ENCODE measurements at places on chromosomes 7 and 10.

DNA sequence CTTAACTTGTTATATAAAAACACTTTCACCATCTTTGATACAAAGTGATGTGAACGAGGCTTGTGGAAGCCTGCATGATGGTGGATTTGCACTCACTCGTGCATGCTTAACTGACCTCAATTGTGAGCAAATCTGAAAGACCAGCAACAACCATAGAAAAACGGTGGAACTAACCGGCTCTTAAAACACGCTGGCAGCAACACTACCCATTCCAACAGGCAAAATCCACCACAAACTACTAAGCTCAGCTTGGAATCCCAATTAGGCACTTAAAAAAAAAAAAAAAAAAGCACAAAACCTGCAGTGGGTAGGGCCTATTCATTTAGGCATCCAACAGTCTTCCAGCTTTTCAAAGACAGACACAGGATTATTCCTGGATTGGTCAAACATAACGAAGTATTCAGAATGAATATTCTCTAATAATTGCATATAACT is 1.8 kb downstream of the GDI2 start:
- no peak for ATAC-seq

- no peak for ATAC-seq
These were observed 26.0 kb upstream of the SMNDC1 start for GRCh38 chr10:110330675-110331074.

DNA sequence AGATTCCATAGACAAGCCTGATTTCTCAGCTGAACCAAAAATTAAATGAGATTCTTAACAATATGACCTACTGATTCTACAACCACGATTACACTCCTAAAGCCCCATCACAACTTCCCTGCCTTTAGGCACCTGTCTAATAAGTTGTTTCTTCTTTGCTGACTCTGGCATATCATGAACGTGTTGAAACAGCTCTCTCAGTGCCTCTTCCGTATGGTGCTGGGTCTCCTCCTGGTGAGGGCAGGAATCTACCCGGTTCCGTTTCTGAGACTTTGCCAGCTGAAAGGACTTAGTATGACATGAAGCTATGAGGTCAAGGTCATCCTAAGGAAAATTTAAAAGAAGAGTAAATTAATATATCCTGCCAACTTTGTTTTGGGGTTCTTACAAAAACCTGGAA is 48.6 kb downstream of the ARHGAP19 start:
- ATAC-seq, result no peak

GRCh38 chr7:151759591-151760042 is 117.3 kb downstream of the PRKAG2 start:
- peak; percentile 31 for ATAC-seq

DNA sequence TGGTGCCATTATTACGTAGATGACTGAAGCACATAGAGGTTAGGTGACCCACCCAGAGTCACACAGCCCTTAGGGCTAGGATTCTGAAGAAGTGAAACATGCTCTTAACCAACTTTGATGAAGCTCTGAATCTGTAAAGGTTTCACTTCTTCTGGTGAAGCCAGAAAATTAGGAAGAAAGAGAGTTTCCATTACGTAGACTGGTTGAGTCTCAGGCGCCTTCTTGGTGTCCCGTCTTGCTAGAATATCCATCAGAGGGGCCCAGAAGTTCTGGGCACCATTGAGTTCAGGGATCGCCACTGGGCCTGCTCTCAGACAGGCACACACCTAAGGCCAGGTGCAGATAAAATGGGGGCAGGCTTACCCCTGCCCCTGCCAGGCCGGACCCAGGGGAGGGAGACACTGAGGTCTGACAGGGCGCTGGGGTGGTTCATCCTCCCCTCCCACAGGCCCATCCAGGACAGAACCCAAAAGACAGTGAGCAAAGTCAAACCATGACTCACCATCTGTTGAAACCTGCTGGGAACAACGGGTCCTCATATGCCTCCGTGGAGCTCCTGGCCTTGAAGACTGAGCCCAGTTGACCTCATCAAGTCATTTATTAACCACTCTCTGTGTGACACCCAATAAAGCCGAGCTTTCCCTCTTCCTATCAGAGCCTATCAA is 33.2 kb downstream of the DRGX start:
- no peak for ATAC-seq

DNA sequence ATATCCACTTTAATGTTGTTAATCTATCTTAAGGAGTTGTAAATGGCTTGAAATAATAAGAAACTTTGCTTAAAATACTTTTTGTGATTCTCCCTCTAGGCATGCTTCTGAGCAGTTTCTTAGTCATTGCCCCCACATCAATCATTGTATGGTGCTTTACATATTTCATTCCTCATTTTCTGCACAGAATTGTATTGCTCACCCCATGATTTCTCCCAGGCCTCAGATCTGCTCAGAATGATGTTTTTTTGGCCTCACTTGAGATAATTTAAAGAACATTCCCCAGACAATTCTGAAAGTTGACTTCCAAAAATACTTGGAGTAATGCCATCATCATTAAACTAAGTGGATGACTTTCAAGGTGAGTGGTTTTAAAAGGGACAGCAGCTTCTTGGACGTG is 82.1 kb upstream of the PRPS1L1 start:
- ATAC-seq, result no peak

GRCh38 chr7:38178695-38179344 is 775 bp downstream of the STARD3NL start:
- ATAC-seq, result peak; percentile 26

DNA sequence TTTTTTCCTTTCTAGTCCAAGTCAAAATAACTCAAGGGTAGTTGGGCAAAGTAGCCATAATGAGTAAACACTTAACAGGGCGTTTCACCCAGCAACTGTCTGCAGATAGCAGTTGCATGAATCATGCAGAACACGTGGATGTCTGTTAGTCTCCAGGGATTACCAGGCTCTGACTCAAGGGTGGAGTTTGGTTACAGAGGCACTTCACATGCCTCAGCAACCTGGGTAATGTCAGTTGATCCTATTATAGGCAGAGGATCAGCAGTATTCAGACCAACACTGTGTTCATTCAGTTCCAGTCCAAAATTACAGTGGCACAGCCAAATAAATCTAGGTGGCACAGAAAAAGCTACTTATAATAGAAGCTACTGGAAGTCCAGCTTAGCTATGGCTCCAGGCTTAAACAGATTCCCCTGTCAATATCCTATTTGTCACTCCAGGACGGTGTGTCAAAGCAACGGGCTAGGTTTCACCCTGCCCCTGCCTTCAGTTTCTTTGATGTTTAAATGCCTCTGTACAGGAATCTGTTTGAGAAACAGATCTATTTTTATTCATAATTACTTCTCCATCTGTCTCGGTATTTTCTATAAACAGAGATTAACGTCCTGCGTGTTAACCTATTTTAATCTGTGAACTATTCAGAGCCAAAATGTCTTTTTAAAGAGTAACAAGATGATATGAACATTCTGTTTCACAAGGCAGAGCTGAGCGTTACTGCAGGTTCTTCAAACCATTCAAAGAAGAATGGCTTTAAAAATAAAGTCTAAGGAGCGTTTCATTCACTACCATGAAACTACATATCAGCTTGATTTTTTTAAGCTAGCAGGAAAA is 162.6 kb upstream of the AKR1E2 start:
- ATAC-seq, result peak; percentile 93

DNA sequence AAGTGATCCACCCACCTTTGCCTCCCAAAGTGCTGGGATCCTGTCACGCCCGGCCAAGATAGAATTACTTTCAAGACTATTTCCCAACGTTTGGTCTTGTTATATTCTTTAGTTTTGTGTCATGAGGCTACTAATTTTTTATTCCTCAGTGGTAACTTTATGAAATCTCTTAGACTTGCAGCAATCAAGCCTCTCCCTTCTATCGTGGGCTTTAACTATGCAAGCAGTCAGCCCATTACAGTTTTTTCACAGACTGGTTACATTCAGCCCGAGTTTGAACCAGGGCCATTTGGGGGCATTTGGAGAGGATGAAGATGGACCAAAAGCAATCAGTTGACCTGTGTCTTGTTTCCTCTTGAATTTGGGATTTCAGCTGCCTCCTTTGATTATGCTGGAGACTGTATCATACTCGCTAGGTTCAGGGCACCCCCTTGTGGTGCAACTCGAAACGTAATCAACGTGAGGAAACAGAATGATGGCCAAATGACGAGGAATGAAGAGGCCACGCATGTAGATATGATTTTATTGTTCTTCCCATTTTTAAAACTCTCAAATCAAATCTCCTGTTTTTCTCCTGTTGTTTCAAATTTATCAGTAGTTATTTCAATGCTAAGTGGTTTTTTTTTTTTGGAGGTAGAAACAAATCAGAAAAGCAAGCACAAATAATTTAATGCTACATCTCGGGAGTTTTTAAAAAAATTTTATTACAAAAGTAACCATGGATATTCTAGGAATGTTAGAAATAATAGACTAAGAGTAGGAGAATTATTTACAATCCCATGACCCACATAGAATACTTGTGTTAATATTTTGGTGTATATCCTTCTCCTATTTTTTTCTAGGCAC is 151.6 kb downstream of the KIAA1217 start:
- peak; percentile 50 for ATAC-seq

DNA sequence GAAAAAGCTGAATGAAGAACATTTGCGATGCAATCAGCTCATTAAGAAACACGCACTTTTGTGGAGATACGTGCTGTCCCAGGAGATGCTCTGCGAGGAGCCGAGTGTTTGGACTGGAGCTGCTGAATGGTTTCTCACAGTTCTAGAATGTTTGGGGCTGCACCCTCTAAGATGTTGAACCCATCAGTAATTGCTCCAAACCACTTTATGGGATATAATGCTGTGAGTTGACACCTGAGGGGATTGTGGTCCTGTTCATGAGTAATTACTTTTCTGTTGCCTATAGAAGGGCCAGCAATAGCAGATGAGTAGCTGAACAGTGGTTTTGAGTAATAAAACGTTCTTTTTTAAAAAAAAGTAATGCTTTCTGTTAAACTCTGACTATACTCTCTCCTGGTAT is 63.1 kb downstream of the IKZF1 start:
- no peak for ATAC-seq

GRCh38 chr10:43574001-43574892 is at the start of gene ZNF239:
ZNF239 (minus strand) TSS chr10:43574616; CDS start chr10:43558079, 16,537 bp downstream.
- peak; percentile 98 for ATAC-seq

DNA sequence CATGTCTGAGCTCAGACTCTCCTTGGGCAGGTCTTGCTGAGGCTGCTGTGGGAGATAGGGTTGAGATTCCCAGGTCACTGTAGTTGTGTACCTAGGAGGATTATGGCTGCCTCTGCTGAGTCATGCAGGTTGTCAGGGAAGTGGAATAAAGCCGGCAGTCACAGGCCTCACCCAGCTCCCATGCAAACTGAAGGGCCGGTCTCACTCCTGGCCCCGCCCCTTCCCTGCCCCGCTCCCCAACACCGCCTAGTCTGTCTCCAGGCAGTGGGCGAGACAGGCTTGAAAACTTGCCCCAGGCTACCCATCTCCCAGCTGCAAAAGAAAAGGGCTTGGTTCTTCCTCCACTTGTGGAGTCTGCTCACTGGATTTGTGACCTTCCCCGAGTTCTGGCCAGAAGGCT is 41.6 kb upstream of the SDHAF3 start:
- no peak for ATAC-seq

DNA sequence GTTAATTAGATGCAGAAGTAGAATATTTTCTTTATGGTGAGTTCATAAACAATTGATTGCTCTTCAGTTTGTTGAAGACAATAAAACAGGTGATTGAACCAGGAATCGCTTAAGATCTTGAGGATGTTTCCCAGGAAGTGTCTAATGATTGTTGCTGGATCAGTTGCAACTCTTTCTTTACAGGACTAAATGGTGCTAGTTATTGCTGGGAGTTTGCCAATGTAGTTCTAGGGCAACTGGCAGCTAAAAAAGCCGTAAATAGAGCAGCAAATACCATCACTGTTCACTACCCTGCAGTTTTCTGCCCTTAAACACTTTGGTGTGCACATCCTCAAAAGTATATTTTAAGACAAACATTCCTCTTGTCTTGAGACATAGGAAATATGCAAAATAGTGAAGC is 119.2 kb upstream of the ANK3 start:
- ATAC-seq, result no peak

GRCh38 chr7:49638166-49638565 is 135.3 kb upstream of the VWC2 start:
- no peak for ATAC-seq

Measured in gastroesophageal sphincter (tissue), 4 donors.